ENCODE measurements at places on chromosomes 7 and 10.

DNA sequence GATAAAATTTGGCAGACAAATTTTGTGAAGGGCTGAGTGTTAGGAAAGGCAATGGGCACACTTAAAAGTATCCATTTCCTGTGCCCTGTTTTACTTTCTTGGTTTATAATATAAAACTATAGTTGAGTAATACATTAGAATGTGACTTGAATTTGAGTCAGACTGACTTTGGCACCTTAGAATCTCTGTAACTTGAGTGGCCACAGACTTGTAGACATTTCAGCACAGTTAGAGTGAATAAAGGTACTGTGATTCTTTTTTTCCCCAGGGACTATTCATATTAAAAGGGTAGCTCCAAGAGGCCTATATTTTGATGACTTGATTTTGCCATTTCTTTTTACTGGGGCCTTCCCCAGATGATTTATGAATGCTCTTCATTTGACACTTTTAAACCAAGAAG lies 22.4 kb downstream of the GBF1 start:
- DNase-seq = no peak

DNA sequence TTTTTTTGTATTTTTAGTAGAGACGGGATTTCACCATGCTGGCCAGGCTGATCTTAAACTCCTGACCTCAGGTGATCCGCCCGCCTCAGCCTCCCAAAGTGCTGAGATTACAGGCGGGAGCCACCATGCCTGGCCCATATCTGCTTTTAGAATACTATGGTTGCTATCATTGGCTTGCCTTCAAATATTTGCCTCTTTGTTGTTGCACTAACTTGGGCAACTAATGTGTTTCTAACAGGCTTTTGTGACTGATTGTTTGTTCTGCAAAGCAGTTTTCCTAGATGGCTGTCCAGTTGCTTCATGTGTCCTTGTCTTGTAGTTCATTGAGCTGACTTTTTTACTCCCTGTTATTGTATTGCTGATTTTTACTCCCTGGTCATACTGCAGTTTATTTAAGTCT lies 9.7 kb downstream of the VDAC2 start:
- no peak for DNase-seq

DNA sequence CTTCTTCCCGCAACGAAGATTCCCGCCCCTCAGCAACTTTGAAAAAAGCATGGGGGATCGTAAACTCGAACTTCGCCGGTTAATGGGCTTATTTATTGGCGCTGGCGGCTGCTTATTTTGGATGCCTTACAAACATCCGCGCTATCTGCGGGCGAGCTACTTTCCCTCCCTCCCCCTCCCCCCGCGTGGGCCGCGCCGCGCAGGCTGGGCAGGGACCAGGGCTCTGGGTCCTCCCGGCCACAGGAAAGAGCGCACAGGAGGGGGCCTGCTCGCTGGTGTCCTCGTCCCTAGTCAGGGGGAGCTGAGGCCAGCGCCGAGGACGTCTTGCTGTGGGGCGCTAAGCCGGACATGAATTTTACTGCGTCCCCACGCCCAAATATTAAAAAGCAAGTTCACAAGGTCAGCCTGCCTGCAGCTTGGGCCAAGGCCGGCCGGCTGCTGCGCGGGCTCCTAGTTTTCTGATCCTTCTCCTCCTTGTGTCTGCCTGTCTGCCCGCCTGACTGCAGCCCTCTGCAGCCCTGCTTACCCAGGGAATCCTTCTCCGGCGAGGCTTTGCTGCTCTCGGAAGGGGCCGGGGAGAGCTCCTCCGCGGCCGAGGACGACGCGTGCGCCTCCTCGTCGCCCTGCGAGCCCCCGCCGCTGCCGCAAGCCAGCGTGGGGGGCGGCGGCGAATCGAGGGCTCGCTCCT lies 1.2 kb downstream of the HOXA10 start:
- no peak for DNase-seq

- no peak for DNase-seq
Observed at GRCh38 chr7:1054438-1054837, 10.1 kb downstream of the GPR146 start.

DNA sequence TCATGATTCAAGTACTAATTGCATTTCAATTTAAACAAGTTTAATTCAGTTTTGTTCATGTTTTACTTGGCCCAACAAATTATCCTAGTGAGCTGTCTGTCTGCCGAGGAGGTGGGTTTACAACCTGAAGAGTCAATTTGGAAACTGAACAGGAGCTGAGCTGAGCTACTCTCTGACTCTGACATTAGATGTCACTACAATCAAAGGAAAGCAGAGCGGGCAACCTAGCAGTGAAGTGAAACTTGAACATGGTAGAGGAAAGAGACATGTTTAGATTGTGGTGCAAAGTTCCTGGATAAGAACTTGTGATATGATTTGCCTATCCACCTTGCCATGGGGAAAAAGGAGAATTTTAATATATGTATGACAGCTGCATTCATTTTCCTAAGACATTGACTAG lies 9.6 kb upstream of the AGR3 start:
- DNase-seq = no peak

DNA sequence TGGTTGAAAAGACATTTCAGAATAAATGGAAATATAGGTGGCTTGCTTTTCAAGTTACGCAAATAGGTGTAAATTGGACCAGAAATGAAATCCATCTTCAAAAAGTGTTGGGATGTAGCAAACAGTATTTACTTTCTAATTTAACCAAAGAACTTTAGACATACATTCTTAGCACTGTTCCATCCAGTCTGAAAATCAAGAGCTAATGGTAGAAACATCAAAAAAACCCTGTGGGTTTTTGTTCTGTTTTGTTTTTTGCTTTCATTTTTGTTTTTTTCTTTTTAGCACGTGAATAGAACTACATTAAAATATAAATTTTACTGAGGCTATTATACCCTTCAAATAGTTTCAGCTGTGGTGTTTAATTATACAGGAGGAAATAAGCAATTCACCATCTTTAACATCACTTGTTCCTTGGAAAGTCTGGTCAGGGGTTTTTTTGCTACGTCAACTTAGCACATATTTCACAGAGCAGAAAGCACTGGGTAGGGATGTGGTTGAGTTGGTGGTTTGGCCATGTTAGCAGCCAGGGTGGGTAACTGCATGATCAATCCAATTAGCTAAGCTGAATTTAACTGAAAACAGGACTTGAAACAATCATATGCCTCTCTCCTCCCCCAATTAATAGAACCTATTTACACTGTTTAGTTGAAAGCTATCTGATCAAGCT lies 275.4 kb upstream of the PFKP start:
- DNase-seq = no peak

- no peak for DNase-seq
Observed at GRCh38 chr7:156034397-156034796, 222.1 kb upstream of the SHH start.

- DNase-seq = no peak
Observed at GRCh38 chr10:22702348-22702747, 12.0 kb downstream of the PIP4K2A start.

- DNase-seq = no peak
Observed at GRCh38 chr7:44101966-44102845, 1.9 kb upstream of the AEBP1 start.

GRCh38 chr10:21827308-21827707 lies 176.2 kb downstream of the DNAJC1 start:
- no peak for DNase-seq

DNA sequence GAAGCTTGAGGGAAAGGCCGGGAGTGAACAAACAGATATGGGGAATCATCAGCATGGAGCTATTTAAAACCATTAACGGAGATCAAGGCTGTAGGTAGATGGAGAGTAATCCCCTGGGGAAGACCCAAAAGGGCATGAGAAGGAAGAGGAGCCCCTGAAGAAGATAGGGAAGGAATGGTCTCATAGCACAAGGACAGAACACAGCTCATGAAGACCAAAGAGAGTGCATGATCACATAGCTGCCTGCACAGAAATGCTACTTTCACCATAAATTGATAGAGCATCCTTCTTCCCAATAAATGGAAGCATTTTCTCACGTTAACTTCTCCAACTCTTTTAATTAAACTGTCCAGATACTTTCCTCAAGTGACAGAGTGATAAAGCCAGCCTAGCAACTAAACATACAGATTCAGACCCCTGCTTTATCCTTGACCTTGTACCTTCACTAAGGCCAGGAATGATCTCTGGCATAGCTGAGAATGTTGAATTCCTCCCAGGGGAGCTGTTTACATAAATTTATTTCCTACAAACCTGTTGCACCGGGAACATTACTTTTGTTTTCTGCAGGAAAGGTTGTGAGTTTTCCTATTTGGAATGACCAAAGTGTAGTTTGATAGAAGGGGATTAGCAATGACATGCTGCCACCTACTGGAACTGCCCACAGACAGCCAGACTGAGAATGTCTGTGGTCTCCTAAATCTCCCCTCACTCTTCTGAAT lies 110.8 kb upstream of the LRGUK start:
- DNase-seq = no peak

GRCh38 chr7:94562525-94562924 lies 52.9 kb downstream of the CASD1 start:
- no peak for DNase-seq

DNA sequence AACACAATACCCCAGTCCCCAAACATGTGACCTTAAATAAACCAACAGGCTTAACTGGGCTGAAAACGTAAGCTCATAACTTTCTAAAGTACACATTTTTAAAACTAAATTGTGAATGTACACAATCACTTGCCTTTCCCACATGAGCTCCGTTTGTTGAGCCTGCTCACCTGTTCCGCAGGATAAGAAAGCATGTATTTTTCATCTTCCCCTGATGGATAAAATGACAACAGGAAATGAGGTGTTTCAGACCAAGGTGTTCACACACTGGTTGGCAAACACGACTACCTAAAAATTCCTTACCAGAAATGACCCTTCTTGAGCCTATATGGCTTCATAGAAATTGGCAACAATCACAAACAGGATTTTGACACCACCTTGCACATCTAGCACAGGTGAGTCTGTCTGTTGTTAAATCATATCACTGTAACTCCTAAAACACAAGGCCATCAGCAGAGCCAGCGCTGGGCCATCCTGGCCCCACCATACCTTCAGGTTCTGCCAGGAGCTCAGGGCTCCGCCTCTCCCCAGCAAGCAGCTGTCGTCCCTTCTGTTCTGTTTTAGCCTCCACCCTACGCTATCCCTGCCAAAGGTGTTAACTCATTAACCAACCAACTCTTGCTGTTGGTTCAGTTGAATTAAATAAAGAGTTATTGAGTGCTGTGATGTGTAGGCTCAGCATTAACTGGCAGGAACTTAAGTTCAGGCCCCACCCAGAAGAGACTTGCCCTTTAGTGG lies 73.6 kb upstream of the RNF32 start:
- no peak for DNase-seq

DNA sequence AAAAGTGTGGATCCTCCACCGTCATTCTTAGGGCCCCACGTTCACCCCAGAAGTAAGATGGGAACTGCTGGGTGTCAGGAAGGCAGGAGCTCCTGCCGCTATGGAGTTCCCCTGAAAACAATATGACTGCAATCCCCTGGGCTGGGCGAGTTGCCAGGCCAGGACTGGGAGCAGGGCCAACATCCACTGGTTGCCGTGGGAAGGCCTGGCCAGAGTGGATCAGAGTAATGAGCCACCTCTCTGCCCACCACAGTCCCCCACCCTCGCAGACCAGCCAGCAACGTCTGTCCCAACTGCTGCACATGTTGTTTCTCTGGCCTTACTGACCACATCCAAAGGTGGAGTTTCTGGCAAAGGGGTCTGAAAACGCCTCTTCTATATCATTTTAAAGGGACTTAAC lies 86.6 kb downstream of the STRA8 start:
- no peak for DNase-seq

DNA sequence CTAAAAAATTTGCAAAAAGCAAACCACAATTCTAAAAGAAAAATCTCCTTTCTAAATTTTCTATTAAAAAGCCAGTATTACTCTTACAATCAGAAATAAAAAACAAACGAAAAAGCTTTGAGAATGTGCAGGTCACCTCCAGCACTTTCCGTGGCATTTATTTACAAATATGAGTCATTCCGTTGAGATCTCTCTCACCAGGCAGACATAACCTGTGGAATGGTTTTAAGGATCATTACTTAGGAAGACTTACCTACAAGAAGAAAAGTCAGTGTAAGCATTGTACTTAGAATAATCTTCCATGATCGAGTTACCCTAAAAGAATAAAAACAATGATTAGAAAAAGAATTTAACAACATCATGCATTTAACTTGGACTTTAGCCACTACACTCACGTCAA lies 3.3 kb downstream of the SUN3 start:
- DNase-seq = no peak

DNA sequence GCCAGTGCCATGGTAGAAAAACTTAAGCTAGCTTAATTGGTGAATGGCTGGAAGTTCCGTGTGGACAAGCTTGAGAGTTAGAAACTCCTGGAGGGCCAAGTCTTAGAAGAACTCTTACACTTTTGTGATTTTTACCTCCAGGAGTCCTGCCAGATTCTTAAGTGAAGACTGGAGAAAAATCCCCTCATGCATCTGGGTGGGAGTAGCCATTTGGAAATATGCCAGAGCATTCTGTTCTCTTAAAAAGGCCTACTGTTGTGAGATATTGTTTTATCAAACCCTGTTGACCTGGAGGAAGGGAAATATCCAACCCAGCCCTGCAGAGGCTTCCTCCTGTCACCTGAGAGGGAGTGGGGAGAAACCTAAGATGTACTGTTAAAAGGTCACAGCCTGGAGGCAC lies 17.6 kb upstream of the MCM10 start:
- DNase-seq = no peak

GRCh38 chr7:54115028-54115763 lies 427.0 kb upstream of the VSTM2A start:
- no peak for DNase-seq

DNA sequence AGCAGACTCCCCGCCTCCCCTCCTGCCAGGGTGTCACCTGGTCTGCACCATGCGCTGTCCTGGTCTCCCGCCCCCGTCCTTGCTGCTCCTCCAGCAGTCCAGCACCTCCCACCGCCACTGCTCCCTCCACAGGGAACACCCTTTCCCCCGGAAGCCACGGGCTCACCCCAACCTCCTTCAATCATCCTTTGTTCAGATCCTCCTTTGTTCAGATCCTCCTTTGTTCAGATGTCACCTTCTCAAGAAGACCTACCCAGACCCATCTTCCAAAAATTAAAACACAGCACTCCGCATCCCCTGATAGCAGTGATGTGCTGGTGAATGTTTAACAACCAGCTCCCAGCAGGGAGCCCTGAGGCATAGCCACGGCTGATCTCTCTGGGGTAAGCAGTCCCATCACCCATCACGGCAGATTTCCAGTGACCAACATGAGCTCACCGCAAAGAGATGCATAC lies 237.7 kb downstream of the USP6NL start:
- DNase-seq = no peak

GRCh38 chr10:92573091-92573797 lies 649 bp downstream of the IDE start:
- DNase-seq = no peak

- DNase-seq = no peak
Observed at GRCh38 chr7:69756235-69756634, 158.0 kb downstream of the AUTS2 start.

- DNase-seq = no peak
Observed at GRCh38 chr7:139523199-139523941, at the start of gene CLEC2L. CLEC2L (plus strand) TSS chr7:139523685; CDS start chr7:139523928, 243 bp downstream.

GRCh38 chr10:2963889-2964631 lies 103.3 kb upstream of the PFKP start:
- no peak for DNase-seq
